CD4-positive, CD25-positive, alpha-beta regulatory T cell (primary cell): ENCODE measurements at places on chromosomes 1 and 21. TPM values are rescaled to one million over a fixed set of nuclear protein-coding genes. Genes with fewer than 3 reads are reported as not detected.

DNA sequence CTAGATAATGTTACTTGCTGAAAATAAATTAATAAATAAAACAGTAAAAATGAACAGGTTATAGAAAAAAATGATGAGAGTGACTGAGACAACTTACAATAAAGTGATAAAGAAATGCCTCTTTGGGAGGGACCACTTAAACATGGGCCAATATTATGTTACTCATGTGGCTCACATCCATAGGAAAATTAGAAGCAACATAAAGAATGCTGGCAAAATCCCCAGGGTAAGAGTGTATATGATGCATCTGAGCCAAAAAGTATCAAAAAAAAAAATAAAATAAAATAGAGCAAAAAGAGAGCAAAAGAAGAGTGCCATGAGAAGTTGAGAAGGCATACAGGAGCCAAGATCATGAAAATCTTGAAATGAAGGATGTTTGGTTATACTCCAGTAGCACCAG lies 818.0 kb downstream of the LTN1 start:
- DNase-seq: no peak

- DNase-seq: no peak
Observed at GRCh38 chr1:159943908-159944622, 1.3 kb downstream of the IGSF9 start.

The LCE3D gene
- not detected for total RNA-seq

The DARS2 gene
- 4.8 TPM for total RNA-seq
